ENCODE measurements at places on chromosomes 16 and 17.

DNA sequence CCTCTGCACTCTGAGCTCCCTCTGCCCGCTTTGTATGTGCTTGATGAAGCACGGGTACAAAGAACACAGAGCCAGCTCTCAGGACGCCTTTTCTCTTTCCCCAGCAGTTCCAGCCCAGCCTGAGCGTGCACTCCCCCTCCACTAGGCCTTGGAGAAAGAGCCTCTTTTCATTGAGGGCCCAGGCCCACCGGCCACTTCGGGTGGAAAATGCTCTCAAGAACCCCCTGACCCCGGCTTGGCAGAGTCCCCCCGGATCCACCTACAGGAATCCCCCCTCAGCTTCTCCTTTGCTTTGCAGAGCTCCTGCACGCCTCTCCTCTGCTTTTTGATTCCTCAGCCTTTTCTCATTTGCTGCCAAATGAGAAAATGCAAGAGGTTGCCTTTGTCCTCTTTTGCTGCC is 30.2 kb downstream of the MRC2 start:
- DNase-seq = no peak

DNA sequence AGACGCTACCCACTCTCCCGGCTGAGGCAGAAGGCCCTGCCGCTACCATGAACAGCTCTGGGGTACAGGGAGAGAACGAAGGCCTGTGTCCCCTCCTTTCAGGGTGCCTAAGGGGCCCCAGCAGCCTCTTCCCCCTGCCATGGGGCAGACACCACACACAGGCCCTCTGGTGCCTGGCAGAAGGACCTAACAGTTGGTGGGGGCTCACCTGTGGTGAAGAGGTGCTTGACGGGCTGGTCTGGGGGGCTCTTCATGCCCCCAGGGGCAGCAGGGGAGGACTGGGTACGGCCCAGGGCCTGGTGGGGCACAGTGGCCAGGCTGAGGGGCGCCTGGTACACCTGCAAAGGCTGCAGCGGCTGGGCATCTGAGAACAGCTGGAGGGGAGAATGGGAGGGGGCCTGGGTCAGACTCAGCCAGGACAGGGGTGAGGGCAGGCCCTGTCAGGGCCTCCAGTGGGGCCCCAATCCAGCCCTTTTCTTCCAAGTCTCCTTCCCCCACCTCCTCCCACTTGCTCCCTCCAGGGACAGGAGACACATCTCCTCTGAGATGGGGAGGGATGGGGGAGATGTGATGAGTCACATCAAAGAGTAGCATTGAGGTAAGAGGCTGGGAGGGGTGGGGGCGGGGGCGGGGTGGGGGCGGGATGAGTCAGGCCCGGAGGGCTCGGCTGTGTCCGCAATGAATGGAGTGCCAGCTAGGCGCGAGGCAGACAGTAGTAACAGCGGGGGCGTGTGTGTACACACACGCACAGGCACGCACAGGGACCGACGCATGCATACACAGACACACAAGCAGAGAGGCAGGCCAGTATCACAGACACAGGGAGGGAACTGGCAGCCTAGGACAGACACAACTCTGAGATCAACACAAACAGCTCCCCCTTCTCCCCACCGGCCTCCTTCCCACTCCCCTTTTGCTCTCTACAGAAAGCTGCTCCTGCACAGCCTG is 16.1 kb downstream of the G6PC3 start:
- DNase-seq = no peak

- no peak for DNase-seq
These were observed 5.8 kb downstream of the SRR start for GRCh38 chr17:2309338-2310154.

DNA sequence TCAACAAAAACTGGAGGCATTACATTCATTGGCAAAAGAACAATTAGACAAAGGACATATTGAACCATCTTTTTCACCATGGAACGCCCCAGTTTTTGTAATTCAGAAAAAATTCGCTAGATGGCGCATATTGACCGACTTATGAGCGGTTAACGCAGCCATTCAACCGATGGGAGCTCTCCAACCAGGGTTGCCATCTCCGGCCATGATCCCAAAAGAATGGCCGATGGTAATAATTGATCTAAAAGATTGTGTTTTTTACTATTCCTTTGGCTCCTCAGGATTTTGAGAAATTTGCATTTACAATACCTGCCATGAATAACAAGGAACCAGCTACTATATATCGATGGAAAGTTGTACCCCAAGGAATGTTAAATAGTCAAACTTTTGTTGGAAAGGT is 21.4 kb downstream of the ALOX15B start:
- peak; percentile 36 for DNase-seq

DNA sequence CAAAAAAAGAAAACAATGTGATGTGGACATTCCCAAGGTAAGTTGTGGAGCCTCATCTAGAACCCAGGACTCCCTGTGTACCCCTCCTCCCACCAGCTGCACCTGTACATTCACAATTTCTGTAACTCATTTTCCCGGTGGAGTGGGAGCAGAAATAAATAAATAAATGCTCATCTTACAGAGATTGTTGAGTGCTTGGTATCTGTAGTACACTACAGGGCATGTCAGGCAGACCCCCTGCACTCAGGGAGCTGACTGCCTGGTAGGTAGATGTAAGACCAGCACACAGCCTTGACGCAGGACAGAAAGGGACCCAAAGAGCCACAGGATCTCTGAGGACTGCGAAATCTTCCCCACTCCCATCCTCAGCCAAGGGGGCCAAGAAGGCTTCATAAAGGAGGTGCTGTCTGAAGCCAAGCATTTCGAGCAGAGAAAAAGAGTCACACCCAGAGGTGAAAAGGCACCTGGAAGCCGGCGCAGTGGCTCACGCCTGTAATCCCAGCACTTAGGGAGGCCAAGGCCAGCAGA is 6.5 kb downstream of the EIF1 start:
- DNase-seq = no peak

GRCh38 chr17:70804161-70804560 is 634.8 kb downstream of the KCNJ2 start:
- no peak for DNase-seq

DNA sequence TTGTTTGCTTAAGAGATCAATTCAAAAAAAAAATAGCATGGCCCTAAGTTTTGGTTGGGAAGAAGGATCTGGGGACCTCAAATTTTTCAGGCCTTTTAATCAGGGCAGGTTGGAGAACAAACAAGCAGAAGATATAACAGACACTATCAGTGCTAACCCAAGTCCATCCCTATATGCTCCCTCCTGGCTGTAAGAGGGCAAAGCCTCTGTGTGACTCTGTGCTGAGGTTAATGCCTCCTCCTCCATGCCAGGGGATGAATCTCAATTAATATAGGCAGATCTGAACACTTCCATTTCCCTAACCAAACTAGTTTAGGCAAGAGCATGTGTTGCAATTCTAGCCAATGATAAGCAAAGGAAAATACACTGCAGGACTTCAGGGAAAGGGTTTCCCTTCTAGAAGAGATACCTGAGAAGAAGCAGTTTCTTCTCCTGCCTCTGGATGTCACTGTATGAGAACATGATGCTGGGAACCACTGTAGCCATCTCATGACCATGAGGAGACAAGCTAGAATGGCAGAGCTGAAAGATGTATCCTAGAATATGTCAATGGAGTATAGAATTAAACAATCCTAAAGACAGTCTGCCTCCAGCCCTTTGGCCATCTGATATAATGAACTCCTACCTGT is 76.0 kb downstream of the CHD9NB start:
- no peak for DNase-seq

- peak; percentile 33 for DNase-seq
These were observed 15.3 kb upstream of the TNS4 start for GRCh38 chr17:40516581-40517285.

DNA sequence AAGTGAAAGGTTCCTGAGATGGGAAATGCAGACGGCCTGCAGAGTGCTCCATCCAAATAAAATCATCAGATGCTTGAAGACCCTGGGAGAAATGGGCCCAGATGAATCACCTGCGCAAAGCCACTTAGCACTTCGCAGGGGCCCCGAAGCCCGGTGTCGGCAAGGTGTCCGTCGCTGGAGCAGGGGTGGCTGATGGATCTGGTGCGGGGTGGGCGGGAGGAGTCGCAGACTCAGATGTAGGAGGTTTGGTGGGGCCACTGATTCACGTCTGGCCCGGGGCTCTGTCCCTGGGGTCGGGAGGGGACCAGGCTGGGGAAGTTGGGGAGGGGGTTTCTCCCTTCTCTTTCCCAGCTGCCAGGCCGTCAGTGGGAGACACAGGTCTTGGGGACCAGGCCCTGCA is 21.6 kb upstream of the SSTR5 start:
- DNase-seq = no peak
